Esophagus squamous epithelium (tissue), 5 donors: ENCODE measurements at places on chromosomes 2 and 18. TPM values are rescaled to one million over a fixed set of nuclear protein-coding genes. Genes with fewer than 3 reads are reported as not detected.

LYPD6 gene
- 1.2 TPM for total RNA-seq

REG1B gene
- total RNA-seq = not detected

DNA sequence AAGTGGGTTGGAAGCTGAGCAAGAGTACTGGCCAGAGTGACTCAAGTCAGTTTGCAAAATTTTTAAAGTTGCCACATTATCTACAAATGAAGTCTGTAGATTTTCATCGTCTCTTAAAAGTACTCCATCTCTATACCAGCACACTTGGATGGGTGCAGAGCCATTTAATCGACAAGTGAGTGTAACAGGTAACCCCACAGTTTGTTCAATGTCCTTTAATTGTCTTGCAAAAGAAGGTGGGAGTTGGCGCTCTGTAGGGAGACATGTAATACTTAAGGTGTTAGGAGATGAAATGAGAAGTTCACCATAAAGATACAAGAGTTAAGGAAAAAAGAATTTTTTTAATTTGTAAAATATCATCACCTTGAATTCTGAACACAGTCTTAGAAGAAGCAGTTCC lies 84.9 kb downstream of the TTN start:
- H3K27me3 ChIP-seq = no peaks in the 10 kb centered on the region
- no peaks in the 10 kb centered on the region for H3K4me1 ChIP-seq
- H3K36me3 ChIP-seq = no peaks in the 10 kb centered on the region
- no peak for DNase-seq

DNA sequence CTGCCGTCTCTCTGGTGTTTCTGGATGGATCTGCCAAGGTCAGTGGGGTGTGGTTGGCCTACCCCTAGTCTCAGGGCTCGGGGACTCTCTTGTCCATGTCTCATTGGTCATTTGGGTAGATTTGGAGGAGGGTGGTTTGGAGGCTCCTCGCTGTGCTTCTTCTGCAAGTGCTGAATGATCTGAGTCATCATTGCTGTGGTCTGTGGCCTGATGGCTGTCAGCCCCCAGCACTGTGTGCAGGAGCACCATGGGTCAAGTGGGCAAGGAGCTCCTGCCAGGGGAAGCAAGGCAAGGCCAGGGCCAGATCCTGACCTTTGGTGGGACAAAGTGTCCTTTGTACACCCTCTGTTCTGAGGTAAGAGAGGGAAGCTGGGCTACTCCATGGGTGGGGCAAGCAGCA lies 221.8 kb downstream of the FHOD3 start:
- no peak for DNase-seq
- H3K27ac ChIP-seq = no peak overlapping the region
- no peaks in the 10 kb centered on the region for H3K4me1 ChIP-seq
- H3K4me3 ChIP-seq = no peak overlapping the region
- no peaks in the 10 kb centered on the region for H3K27me3 ChIP-seq

DNA sequence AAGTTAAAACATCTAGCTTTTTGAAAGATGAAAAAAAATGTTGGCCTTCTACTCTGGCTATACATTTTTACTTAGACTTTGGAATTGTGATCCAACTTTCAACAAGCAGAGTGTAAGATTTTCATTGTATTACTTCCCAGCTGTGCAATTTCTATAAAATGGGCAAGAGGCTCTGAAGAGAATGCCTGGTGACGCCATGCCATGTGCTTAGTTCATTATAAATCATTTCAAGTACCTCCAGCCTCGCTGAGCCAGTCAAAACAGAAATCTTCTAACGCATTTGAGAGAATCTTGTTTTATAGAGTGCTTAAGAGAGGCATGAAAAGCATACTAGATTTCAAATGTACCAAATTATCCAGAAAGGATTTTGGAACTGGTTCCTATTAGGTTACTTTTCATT lies 10.1 kb upstream of the STK17B start:
- H3K36me3 ChIP-seq = no peaks in the 10 kb centered on the region
- H3K4me3 ChIP-seq = no peak overlapping the region
- H3K4me1 ChIP-seq = no peaks in the 10 kb centered on the region
- H3K27ac ChIP-seq = no peak overlapping the region

DNA sequence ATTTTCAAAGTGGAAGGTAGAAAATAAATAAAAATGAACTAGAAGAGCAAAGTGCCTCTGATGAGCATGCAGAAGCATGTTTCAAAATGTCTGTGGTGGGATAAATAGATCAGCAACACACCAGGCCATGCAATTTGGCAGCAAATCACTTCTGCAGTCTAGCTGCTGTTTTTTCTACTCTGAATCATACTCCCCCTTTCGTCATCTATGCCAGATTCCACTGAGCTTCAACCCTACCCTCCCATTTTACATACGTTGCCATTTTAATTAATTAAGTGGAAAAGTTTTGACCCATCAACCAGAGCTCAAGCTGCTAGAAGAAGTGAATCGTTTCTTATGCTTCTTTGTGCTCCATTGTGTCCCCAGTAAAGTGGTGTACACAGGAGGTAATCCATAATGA lies 79.3 kb downstream of the NRXN1 start:
- no peak for DNase-seq
- H3K27ac ChIP-seq = no peak overlapping the region
- H3K27me3 ChIP-seq = no peaks in the 10 kb centered on the region
- H3K4me1 ChIP-seq = no peaks in the 10 kb centered on the region
- no peaks in the 10 kb centered on the region for H3K36me3 ChIP-seq
- H3K4me3 ChIP-seq = no peak overlapping the region

DNA sequence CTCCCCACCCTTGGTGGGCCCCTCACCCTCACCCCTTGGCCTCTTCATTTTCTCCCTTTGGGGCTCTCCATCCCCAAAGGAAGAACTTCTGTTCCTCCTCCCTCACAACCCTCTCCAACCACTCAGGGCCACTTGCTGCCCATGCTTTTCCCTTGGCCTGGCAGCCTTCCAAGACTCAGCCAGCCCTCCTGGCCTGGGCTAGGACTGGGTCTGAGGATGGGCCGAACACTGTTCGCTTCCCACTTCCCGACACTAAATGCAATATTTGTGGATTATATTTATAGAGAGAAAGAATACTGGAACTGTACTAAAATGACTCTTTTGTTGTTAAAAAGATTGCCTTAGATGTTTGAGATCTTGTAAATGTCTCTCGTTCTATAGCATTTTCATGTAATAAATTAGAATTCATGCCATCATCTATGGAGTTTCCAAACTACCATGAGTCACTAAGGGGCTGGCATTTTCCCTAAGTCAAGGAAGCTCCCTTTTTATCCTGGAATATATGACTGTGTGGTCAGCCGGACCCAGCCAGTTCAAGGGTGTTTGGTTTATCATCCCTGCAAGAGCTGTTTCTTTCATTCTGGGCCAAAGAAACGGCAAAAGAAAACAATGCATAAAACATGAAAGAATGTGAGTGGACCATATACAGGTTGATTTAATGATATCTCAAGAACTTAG lies 3.8 kb downstream of the CXCR2 start:
- peaks cover 29% of the 10 kb centered on the region for H3K4me1 ChIP-seq
- H3K36me3 ChIP-seq = no peaks in the 10 kb centered on the region
- peaks cover 3% of the 10 kb centered on the region for H3K27me3 ChIP-seq
- peak overlapping the region; percentile 21 for H3K4me3 ChIP-seq
- peak overlapping the region; percentile 88 for H3K27ac ChIP-seq
- no peak for DNase-seq

GRCh38 chr18:59788791-59789106 lies 91.5 kb upstream of the CCBE1 start:
- H3K4me1 ChIP-seq = no peaks in the 10 kb centered on the region
- peak overlapping the region; percentile 45 for H3K27ac ChIP-seq
- no peaks in the 10 kb centered on the region for H3K27me3 ChIP-seq
- no peaks in the 10 kb centered on the region for H3K36me3 ChIP-seq
- DNase-seq = no peak
- H3K4me3 ChIP-seq = no peak overlapping the region

GRCh38 chr18:68666381-68666780 lies 48.5 kb downstream of the TMX3 start:
- no peak overlapping the region for H3K27ac ChIP-seq
- H3K36me3 ChIP-seq = no peaks in the 10 kb centered on the region
- no peaks in the 10 kb centered on the region for H3K4me1 ChIP-seq
- no peak for DNase-seq
- no peak overlapping the region for H3K4me3 ChIP-seq
- no peaks in the 10 kb centered on the region for H3K27me3 ChIP-seq

- peaks cover 7% of the 10 kb centered on the region for H3K4me1 ChIP-seq
- peak overlapping the region; percentile 53 for H3K27ac ChIP-seq
- no peak for DNase-seq
- H3K4me3 ChIP-seq = no peak overlapping the region
- peaks cover 36% of the 10 kb centered on the region for H3K36me3 ChIP-seq
- H3K27me3 ChIP-seq = no peaks in the 10 kb centered on the region
These were observed 16.0 kb downstream of the ASPRV1 start for GRCh38 chr2:69945441-69945840.

DNA sequence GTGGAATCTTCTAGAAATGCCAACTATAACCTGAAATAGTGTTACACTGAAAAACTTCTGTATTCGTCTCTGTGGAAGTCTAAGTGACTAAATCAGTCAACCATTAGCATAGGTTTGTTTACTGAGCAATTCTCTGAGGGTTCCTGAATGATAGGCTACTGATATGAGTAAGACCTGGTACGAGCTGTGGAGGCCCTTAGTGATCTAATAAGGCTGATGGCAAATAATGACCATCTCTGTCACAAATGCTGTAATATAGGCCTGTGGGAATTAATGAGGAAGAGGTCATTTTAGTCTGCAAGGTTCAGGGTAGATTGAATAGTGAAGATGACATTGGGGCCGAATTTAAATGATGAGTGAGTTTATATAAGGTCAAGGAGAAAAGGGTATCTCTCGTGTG lies 82.5 kb downstream of the MGAT5 start:
- no peak overlapping the region for H3K4me3 ChIP-seq
- H3K4me1 ChIP-seq = no peaks in the 10 kb centered on the region
- no peak overlapping the region for H3K27ac ChIP-seq
- H3K36me3 ChIP-seq = no peaks in the 10 kb centered on the region
- no peak for DNase-seq
